HepG2 (cell line): ENCODE measurements at places on chromosomes 2 and 18. TPM values are rescaled to one million over a fixed set of nuclear protein-coding genes. Genes with fewer than 3 reads are reported as not detected.
A peak's percentile ranks its signal among the peaks of the same experiment; 100 is the strongest.

Gene ANKRD23
- 0.35 and 1.5 TPM in 2 replicates for total RNA-seq

- DNase-seq = no peak
These were observed 639.2 kb upstream of the CDH2 start for GRCh38 chr18:28816155-28816554.

GRCh38 chr2:144078106-144078505 lies 441.8 kb downstream of the ZEB2 start:
- DNase-seq = no peak

Gene CGREF1
- total RNA-seq = 7.0 and 13.9 TPM in 2 replicates

DNA sequence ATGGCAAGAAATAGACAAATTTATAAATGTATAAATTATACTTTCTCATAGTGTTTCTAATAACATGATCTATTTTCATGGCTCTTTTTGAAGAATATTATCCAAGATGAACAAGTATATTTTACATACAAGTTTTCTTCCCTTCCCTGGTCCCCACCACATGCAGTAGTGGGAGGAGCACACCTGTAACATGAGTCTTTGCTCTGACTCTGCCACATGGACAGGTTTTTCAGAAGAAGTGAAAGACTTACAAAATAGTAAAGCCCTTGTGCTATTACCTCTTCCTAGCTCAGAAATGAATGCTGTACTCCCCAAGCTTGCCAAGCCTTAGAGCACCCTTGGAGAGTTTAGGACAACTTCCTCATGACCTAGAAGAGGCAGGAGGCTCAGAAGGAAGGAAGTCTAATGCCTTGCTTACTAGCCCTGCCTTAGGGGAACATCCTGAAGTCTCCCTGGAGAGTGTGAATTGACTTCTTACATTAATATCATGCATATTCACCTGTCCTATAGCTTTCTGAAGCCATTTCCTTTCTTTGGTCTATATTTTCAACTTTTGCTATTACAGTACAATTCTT lies 18.4 kb downstream of the MXD1 start:
- DNase-seq = no peak

- peak; percentile 15 for DNase-seq
These were observed 92.4 kb downstream of the GBX2 start for GRCh38 chr2:236075802-236076201.

DNA sequence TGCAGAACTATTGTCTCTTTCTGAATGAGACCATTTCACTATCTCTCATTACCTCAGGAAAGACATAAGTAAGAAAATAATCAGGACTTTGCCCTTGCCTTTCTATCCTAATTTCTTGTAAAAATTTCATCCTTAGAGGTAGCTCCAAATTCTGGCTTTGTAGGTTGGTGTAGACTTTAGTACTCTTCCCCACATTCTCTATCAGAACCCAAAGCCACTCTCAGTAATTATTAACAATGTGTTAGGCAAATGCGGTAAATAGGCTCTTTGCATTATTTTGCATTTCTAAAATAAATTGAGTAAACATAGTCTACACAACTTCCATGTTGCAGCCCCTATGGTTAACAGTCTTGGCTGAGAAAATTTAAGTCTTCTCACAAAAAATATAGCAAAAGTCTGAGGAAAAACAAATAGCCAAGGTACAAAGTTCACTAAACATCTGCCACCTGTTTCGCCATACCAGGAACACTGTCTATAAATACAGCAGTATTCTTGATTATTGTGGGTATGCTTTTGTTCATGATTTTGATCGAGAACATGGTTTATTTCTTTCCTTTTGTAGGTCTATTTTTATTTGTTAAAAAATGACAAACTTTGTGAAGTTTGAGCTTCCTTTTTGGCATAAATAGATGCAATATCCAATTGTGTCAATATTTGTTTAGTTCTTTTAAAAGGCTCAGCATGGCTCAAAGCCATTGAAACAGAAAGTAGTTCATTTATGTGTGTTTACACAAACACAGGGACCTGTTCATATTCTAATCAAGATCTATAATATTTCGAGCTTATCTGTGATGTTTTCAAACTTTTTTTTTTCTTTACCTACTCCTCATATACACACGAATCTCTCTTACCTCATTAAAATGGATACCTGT lies 1061.5 kb downstream of the CNTNAP5 start:
- peak; percentile 50 for DNase-seq

Gene CDK5R2
- not detected in 2 replicates for total RNA-seq

Gene CD8A
- not detected in 2 replicates for total RNA-seq

- DNase-seq = no peak
These were observed 162.8 kb downstream of the ZNF407 start for GRCh38 chr18:74760436-74760835.

Gene SPATS2L
- total RNA-seq = 154 and 165 TPM in 2 replicates

DNA sequence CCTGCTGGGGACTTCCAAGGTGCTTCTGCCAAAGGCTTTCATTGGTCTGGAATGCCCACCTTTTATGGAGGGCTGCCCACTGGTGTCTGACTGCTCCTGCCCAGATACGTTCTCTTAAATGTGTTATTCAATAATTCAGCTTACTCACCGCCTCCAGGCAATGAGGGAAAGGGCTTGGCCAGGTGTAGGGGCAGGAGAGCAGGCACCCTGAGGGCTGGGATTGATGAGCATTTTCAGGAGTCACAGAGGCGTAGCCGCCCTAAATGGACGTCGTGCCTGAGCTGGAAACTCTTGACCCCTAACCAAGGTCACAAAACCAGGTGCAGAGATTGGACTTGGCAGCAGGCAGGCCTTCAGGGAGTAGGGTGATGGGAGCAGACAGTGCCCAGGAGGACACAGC lies 26.8 kb downstream of the MAL start:
- DNase-seq = no peak

DNA sequence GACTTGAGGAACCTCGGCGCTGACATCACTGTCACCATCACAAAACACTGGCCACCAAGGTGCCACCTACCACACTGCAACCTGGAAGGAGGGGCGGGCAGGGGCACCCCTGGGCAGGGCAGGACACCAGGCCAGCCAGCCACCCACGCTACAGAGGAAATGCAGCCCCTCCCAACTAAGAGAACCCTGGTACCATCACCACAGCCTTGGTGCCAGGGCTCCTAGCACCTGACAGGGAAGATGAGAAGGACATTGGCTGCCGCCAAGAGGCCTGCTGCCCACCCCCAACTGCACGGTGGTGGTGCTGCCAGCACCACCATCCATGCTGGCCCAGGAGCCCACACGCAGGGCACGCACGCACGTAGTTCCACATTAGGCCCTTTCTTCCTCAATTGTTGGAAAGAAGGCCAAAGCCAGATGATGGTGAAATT lies 88.7 kb downstream of the HDAC4 start:
- DNase-seq = no peak

Gene TEX44
- total RNA-seq = not detected in 2 replicates

GRCh38 chr18:55534996-55535395 lies 53.0 kb downstream of the TCF4 start:
- no peak for DNase-seq
